ENCODE measurements at places on chromosomes 6 and 20.

GRCh38 chr6:109339906-109340678, 42.2 kb downstream of the CD164 start:
- DNase-seq: no peak

DNA sequence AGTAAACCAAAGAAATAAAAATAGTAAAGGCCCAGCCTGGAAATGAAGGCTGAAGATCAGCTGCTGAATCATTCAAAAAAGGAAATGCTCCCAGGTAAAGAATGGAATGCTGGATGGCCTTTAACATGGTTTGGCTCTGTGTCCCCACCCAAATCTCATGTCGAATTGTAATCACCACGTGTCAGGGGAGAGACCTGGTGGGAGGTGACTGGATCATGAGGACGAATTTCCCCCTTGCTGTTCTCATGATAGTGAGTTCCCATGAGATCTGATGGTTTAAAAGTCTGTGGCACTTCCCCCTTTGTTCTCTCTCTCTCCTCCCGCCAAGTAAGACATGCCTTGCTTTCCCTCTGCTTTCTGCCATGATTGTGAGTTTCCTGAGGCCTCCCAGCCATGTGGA, 9.9 kb upstream of the CLIC5 start:
- DNase-seq: no peak

GRCh38 chr6:64497634-64498033, 862.0 kb downstream of the PHF3 start:
- DNase-seq: no peak

DNA sequence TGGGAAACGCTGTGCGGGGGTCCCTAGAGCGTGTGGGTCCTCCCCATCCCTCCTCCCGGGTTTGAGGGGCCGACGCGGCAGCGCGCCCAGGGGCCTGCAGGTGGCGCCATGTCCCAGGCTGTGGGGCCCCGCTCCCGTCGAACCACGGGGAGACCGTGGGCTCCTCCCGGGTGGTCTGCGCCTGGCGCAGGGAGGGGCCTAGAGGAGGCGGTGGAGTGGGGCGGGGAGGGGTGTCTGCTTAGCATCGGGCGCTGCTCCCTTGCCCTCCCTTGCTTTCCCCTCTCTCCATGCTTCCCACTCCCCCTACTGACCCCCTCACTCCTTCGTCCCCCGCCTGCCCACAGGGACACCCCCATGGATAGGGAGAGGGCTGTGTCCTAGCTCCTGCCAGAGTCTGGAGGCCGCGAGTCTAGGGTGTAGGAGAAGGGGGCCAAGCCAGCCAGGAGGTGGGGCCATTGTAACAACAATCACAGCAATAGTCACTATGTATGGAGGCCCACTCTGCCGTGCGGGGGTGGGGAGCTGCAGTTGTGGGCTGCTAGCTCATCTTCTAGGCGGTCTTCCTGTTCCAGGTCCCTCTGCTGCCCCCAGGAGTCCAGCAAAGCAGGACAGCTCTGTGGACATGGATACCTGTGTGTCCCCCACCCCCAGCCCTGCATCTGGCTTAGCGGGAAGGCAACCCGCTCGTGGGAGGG, 51.7 kb downstream of the CHMP4B start:
- peak; percentile 42 for DNase-seq

- DNase-seq: no peak
These were observed 7.1 kb downstream of the TMEM74B start for GRCh38 chr20:1177680-1178079.

- no peak for DNase-seq
These were observed 56.6 kb upstream of the CLDN20 start for GRCh38 chr6:155207223-155207622.

DNA sequence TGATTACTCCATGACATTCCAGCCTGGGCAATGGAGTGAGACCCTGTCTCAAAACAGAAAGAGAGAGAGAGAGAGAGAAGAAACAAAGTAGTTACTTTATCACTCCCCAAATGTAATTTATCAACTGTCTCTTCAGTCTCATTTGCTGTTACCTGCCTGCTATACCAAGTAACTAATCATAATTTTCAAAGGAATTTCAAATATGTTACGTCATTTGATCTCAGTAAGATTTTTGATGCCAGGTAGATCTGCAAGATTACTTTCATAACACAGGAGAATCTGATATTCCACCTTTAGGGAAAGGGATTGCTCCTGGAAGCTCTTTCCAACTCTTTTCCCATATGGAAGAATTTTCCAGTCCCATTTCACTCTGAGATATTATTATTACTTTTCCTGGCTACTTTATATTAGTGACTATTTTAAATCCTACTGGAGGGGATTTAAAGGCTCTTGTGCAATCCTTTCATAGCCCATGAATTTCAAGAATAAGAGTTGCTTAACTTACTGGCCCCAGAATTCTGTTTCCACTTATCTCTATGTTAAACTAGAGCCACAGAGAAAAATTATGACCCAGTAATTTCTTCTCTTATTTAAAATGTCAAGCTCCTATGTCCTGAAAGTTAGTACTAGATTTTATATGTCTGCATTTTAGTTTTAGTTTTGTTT, 390.2 kb upstream of the FLRT3 start:
- DNase-seq: no peak

DNA sequence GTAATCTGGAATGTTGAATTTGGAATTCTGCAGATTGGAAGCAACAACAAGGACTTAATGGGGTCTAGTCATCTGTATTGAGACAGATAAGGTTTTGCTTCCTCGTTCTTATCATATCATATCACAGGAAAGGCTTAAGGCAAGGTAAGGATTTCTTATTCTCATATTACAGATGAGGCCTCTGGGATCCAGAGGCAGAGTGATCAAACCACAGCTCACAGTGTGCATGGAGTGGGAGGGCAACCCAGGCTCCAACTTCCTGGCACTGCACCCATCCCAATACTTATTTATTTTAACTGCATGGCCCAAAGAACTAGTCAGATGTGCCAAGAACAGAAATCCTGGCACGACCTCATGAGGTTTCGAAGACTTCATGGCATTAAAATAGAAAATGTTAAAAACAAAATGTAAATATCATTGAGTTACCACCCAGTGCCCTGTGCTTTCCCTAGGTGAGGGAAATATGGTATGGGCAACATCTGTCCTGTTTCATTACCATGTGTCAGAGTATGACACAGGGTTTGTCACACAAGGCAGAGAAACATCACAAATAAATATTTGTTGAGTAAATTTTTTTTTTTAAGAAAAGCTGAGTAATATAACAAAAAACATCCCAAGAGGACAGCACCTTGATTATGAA, 191.9 kb downstream of the ISM1 start:
- DNase-seq: no peak

DNA sequence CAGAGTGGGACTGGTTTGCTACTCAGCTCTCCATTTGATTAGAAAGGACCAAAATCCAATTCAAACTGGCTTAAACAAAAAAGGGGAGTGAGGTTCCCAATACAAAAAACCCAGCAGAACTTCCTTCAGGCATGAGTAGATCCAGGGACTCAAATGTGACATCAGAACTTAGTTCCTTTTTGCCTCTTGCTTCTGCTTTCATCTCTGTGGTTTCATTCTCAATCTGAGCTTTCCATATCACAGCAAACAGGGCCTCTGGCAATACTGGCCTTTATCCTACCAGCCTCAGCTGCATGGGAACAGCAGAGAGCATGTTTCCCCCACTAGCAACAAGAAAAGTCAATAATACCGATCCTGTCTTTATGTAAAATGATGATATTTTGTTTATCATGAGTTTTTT, 28.6 kb upstream of the PRELID3B start:
- DNase-seq: no peak

DNA sequence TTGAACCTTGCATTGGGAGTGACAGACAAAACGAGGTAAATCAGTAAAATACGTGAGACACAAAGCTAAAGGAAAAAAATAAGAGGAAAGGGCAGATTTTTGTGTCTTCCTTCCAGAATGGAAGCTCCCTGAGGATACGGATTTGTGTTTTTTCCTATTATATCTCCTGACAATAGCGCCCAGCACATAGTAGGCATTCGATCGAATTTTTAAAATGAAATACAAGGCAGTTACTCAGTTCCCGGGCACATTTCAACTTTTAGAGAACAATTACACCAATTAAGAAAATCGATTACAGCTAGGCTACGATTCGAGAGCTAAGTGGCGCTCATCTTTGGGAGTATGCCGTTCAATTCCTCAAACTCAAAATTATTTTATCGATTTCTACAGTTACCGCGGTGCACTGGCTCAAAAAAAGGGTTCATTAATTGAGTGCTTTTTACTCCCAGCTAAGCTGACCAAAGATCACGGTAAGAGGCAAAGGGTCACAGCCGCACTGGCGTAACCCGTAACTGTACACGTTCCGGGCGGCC, 443 bp downstream of the RMND1 start:
- no peak for DNase-seq

- DNase-seq: no peak
These were observed 234.0 kb upstream of the RREB1 start for GRCh38 chr6:6873778-6874177.

GRCh38 chr20:54085910-54086309, 15.5 kb upstream of the BCAS1 start:
- no peak for DNase-seq

DNA sequence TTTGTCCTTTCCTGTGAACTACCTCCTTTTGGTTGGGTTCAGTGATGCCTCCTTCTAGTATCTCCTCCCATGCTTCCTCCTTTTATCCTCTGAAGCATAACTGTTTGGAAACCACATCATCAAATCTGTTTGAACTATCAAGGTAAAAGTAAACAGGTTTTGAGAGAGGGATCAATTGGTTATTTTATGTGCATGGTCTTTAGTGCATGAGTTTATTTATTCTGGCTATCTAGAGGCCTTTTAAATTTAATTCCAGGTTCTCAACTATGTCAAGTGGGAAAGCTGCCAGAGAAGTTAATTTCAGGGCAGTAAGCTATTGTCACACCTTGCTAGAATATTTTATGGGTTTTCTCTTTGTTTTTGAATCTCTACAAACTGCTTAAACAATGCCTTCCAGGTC, 54.1 kb downstream of the WASF1 start:
- DNase-seq: no peak

DNA sequence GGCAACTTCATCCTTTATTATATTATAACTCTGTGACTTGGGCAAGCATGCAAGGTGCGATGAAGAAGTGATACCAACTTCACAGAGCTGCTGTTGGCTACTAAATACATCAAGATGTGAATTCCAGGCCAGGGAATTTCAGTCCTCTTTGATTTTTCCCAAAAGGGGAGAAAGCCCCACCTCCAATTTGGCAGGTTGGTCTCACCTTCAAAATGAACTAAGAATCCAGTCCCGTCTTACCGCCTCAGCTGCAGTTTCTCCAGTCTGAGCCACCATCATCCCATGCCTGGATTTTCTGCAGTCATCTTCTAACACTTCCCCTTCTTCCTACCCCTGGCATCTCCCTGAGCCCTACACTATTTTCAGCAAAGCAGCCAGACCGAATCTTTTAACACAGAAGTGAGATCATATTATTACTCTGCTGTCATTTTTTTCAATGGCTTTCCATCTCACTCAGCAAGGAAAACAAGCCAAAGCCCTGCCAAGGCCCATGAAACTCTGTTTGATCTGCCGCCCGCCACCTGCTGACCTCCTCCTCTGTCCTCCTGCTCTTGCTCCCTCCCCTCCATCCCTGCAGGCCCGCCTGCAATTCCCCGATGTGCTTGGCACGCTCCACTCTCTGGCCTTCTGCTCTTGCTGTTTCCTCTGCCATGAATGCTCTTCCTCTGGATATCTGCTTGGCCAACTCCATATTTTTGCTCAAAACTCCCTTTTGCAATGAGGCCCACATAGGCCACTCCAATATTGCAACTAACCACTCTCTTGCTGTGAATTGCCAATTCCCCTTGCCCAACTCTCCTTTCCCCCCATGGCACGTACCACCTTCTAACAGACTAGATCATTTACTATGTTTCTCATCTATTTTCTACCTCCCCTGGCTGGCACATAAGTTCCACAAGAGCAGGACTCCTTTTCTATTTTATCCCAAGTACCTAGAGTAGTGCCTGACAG, 46.0 kb upstream of the TAGAP start:
- DNase-seq: no peak

DNA sequence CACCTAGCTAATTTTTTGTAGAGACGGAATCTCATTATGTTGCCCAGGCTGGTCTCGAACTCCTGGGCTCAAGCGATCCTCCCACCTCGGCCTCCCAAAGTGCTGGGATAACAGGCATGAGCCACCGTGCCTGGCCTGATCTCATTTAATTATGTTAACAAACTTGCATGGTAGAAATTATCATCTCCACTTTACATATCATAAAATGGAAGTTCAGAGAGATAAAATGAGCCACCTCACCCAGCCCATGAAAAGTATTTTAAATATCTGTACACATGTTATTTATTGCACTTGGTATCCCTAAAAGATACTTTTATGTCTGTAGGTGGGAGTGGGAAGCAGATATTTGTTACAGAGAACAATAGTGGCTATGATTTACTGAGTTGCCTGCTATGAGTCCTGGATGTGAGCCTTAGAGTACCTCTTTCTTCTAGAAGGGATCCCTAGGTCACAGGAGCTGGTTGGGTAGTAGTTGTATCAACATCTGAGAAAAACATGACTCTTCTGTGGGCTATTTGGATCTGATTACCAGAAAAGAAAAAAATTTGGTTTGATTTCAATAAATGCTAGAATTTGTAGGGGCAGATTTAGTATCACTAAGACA, 52.4 kb upstream of the EIF2S2 start:
- DNase-seq: no peak

DNA sequence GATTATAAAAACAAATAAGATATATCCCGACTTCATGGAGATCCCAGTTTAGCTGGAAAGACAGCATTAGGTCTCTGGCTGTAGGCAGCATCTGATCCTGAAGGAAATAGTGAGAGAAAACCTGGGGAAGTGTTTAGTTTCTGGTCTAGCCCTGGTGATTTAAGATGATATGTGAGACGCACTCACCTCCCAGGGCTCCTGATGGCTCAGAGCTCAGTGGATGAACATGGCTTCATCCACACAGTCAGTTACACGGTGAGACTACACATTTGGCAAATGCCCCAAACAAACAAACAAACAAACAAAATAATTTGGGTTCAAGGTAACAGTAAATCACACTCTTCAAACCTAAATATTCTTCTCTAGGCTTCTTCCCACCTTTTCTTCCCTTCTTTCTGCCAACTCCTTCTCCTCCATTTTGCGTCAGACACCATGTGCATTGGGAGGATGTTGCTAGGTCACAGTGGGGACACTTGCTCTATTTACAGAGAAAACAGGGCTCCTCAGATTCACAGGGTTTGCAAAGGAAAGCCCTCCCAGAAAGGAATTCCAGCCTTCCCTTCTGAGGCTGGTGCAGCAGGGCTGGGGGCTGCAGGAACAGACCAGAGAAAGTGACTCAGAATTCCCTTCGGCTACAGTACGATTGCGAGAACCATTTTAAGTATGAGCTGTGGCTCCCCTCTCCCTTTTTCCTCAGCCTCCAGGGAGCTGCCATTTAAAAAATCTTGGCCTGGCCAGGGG, 59.6 kb upstream of the SALL4 start:
- no peak for DNase-seq

DNA sequence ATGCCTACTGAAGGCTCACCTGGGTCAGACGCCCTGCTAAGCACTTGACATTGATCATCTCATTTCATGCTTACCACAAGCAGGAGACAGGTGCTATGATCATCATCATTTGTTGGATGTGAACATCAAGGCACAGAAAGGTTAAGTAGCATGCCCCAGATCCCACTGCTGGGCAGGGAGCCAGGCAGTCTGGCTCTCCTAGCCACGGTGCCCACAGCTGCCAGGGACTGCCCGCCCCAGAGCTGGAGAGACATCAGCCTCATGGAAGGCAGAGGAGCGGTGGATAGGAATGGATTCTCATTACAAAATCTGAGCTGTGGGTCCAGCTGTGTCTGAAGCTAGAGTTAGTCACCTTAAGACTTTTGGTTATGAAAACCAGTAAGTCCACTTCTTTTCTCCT, 3.6 kb downstream of the SULF2 start:
- DNase-seq: no peak

- DNase-seq: no peak
These were observed 81.8 kb upstream of the GPR6 start for GRCh38 chr6:109896341-109896740.
